GM04504 (cell line): ENCODE measurements at places on chromosomes 7 and 10.

- no peak for DNase-seq
Observed at GRCh38 chr7:44977304-44977958, 1.4 kb downstream of the MYO1G start.

GRCh38 chr7:27689591-27690164 is 27.0 kb upstream of the HIBADH start:
- DNase-seq = no peak

DNA sequence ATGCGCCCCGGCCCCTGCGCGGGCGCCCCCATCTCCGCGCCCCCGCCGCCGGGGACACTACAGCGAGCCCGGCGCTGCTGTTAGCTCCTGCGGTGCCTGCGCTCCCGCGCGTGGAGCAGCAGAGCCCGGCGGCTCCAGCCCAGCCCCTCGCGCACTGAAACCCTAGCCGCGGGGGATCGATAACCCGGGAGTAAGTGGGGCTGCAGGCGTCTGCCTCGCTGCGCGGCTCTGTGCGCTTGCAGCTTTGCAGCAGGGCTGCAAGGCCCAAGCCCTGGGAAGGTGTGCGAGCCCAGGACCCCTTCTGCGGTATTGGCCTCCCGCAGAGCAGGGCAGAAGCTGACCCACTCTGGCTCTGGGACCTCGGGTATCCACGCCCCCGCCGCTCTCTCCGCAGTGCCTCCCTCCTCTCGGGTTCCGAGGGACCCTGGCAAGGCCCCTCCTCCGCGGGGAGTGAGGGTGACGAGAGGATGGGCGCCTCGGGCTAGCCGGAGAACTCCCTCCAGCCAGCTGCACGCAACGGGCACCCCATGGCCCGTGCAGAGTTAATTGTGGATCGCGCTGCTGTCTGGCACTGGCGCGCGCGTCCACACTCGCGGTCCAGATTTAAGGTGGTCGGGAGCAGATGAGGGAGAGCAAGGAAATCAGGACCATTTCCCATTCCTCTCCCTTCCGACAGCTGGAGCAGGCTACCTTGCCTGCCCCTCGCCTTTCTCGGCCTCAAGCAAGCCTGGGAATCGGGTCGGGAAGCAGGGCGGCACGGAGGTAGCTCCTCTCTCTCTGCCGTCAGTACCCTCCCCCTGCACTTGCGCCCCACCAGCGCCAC is 2.1 kb downstream of the SHH start:
- no peak for DNase-seq

GRCh38 chr10:27197980-27198620 is 42.5 kb downstream of the ACBD5 start:
- no peak for DNase-seq

- DNase-seq = no peak
Observed at GRCh38 chr10:96038476-96039387, 4.7 kb upstream of the CCNJ start.

DNA sequence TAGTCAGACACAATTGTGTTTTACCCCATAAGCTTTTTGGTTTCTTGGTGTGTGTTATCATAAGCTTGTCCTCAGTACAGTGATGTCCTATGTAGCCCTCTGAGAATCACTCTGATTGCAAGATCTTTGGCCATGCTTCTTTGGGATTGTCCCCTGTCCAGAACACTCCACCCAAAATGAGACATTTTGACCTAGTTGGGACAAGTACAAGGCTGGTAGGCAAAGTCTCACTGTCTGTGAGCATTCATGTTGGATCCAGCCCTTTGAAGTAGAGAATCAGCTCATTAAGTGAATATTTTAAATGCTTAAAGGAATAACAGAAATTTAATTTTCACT is 28.9 kb upstream of the PCGF5 start:
- DNase-seq = no peak

- no peak for DNase-seq
Observed at GRCh38 chr7:117489430-117489829, 9.6 kb downstream of the CFTR start.

- no peak for DNase-seq
Observed at GRCh38 chr7:138316421-138317043, 143.5 kb upstream of the TRIM24 start.

DNA sequence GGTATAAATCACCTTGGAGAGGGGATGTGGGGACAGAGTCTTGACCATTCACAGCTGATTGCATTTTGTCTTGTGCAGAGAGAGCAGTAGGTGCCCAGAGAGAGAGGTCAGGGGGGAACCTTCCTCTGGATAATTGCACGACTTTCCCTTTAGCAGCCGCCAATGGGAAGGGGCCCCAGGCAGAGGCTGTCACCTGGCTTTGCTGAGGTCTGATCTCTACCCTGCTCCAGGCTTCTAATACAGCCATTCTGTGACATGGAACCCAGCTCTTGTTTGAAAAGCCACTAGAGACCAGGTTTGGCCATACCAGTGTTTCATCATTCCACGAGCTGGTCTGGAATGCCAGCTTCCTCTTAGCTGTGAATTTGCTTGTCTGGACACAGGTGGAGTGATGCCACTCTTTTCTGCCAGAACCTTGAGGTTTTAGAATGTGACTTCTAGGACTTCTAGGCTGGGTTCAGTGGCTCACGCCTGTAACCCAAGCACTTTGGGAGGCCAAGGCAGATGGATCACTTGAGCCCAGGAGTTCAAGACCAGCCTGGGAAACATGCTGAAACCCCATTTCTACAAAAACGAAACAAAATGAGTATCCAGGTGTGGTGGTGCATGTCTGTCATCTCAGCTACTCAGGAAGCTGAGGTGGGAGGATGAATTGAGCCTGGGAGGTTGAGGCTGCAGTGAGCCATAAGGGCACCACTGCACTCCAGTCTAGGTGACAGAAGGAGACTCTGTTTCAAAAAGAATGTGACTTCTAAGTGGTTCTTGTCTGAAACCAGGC is 159.9 kb downstream of the CAMK1D start:
- no peak for DNase-seq
